HCT116 (cell line): ENCODE measurements at places on chromosomes 5 and 9. TPM values are rescaled to one million over a fixed set of nuclear protein-coding genes. Genes with fewer than 3 reads are reported as not detected.

DNA sequence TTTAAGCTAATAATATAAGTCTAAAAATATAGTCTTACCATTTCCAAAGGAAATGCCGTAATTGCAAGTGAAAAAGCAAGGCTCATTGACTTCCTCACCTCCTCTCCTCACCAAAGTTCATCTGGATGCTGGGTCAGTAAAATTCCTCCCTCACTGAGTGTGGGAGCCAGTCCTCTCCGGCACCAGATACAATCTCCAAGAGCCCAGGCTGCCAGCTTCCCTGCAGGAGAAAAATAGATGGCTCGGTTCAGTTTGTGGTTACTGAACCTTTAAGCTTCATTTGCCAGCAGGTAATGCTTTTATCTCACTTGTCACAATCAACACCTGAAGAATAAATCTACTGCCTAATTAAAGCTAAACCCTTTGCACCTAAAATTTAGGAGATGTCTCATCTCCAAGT lies 115.3 kb upstream of the VLDLR start:
- H3K27me3 ChIP-seq: peaks cover 20% of the 10 kb centered on the region
- H3K4me1 ChIP-seq: no peaks in the 10 kb centered on the region
- no peak for DNase-seq
- no peak overlapping the region for H3K4me3 ChIP-seq
- no peaks in the 10 kb centered on the region for H3K36me3 ChIP-seq

GRCh38 chr5:171432076-171432475 lies 12.6 kb downstream of the FGF18 start:
- H3K36me3 ChIP-seq: no peaks in the 10 kb centered on the region
- H3K27me3 ChIP-seq: no peaks in the 10 kb centered on the region
- H3K27ac ChIP-seq: no peak overlapping the region
- no peak for DNase-seq

DNA sequence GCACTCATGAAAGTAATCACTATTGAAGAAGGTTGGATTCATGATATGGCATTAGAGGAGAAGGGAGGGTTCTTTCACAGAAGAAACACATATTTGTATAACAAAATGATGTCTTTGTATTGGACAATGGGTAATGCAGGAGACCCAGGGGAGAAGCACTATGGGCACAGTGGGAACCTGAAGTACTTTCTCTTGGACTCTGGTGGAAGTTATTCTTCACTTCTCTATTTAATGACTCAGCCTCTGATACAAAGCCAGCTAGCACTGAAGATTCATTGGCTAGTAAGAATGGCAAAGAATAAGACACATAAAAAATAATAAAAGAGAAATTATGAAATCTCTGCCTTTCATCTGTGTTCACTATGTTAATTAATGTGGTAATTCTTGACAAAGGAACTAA lies 149.9 kb upstream of the PRR16 start:
- H3K27me3 ChIP-seq: no peaks in the 10 kb centered on the region
- H3K4me1 ChIP-seq: no peaks in the 10 kb centered on the region
- DNase-seq: no peak
- H3K4me3 ChIP-seq: no peak overlapping the region
- no peak overlapping the region for H3K27ac ChIP-seq
- H3K36me3 ChIP-seq: no peaks in the 10 kb centered on the region

DNA sequence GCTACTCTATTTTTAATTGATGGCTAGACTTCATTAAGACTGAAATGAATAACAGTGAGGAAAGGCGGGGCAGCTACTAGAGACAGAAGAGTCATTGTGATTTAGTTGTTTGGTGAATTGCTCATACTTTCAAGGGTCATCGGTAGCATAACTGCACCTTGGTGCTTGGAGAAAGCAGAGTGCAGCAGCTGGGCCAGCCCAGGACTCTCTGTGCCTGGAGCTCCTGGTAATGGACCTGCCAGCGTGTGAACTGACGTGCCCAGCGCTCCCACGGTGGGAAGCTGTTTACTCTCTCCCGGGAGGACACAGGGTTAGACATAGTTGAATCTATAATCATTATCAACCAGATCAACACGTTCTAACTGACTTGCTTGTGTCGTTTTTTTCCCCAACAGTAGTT lies 42.9 kb downstream of the LURAP1L start:
- no peaks in the 10 kb centered on the region for H3K27me3 ChIP-seq
- no peak overlapping the region for H3K4me3 ChIP-seq
- no peak overlapping the region for H3K27ac ChIP-seq
- no peaks in the 10 kb centered on the region for H3K36me3 ChIP-seq
- peaks cover 50% of the 10 kb centered on the region for H3K4me1 ChIP-seq
- peak; percentile 57 for DNase-seq

DNA sequence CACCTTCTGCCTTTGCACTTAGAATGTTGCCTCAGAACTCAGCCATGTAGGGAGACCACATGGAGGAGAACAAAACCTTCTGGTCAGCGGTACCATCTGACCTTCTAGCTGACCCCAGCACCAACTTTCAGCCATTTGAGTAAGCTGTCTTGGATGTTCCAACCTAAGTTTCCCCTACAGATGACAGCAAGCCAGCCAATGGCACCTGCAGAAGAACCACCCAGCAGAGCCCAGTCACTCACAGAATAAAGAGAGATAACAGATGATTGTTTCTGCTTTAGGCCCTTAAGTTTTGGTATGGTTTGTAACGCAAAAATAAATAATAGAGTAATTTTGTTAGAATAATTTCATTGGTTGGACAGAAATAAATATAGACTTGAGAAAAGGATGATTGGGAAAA lies 10.4 kb downstream of the DNAH5 start:
- no peaks in the 10 kb centered on the region for H3K4me1 ChIP-seq
- no peak overlapping the region for H3K4me3 ChIP-seq
- no peak overlapping the region for H3K27ac ChIP-seq
- no peak for DNase-seq
- H3K36me3 ChIP-seq: no peaks in the 10 kb centered on the region

DNA sequence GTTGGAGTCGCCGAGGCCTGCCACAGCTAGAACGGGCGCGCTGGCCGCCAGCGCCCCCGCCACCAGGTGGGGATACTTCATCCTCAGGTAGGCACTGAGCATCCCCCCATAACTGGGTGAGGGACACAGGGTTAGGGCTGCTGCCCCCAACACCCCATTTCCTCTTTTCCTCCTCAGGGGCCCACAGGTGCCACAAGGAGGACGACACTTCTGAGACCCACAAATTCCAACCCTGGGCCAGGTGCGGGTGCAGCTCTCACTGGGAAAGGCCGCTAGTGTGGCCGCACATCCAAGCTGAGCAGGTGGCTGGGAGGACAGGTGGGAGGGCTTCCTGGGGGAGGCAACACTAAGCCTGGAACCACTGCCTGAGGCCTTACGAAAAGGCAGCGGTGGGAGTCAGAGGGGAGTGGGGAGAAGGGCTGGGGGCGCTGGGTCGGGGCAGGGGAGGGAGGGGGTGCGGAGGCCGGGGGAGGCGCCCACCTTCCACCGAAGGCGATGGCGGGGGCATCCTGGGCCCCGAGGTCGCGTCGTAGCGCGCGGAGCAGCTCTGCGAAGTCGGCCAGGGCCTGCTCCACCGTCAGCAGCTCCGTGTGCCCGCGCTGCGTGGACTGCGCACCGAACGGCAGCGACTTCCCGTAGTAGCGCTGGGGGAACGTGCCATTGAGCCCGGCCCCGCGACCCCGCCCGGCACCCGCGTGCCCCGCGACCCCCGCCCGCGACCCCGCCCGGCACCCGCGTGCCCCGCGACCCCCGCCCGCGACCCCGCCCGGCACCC lies 961 bp downstream of the DPP7 start:
- peaks cover 19% of the 10 kb centered on the region for H3K4me1 ChIP-seq
- no peaks in the 10 kb centered on the region for H3K27me3 ChIP-seq
- H3K36me3 ChIP-seq: peaks cover 8% of the 10 kb centered on the region
- DNase-seq: no peak
- peak overlapping the region; percentile 55 for H3K27ac ChIP-seq

Gene GRM6
- total RNA-seq: not detected

Gene PRLR
- total RNA-seq: 0.10 TPM

Gene SLC34A3
- 0.15 TPM for total RNA-seq

Gene NEURL1B
- 5.8 TPM for total RNA-seq

Gene PCDHA7
- not detected for total RNA-seq
